HFF-Myc (cell line): ENCODE measurements at places on chromosomes 16 and 17.

- no peak for DNase-seq
Observed at GRCh38 chr16:55333684-55334083, 9.7 kb downstream of the IRX6 start.

DNA sequence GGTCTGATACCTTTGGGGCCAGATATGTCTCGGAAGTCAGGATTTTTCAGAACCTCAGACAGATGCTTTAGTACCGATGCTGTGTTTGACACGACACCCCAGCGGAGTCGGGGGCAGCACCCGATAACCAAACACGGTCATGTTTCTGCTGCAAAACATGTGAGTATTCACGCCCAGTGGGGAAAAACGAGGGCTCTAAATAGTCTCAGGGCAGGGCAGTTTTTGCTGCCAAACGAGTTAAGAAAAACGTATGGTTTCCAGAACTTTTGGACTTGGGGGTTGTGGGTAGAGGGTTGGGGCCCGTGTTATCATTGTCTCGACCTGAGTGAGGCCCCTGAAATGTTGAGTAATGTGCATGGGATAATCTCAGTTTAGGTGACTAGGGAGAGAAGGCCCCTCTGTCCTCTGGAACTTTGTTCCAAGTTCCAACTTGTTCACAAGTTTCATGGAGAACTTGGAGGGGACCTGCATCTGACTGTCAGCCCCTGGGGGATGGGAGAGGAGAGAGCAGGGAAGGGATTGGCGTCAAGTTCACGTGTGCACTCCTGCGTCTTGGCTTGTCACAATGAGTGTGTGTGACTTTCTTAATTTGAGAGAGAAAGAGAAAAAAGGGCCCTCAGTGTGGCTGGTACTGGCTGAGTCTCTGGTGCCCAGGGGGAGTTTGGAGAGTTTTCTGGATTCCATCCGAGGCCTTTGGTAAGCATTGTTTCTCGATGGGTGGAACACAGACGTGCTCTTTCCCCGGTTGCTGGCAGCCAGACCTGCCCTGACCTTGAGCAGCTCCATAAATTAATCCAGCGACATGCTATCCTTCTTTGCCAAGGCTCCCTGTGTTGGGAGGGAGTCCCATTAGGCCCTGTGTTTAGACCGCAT is 83.9 kb upstream of the CIBAR2 start:
- DNase-seq: no peak

DNA sequence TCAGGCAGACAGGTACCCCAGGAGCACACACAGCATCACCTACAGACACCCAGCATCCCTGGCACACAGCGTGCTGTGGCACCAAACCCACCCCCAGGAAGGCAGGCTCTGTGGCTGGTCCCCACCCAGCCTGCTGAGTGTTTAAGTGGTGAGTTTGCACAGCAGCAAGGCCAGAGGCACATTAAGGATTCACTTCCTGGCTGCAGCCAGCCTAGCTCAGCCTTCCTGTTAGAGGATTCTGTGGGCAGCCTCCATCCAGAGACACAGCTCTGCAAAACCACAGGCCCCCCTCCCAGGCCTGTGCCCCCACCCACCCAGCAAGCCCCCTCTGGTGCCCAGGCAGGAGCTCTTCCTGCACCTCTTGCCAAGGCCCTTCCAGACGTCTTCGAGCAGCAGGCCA is 36.1 kb upstream of the PHB1 start:
- no peak for DNase-seq

GRCh38 chr17:30788918-30789317 is 35.6 kb downstream of the CRLF3 start:
- no peak for DNase-seq

- no peak for DNase-seq
Observed at GRCh38 chr17:34683390-34683789, 104.0 kb downstream of the TMEM132E start.

DNA sequence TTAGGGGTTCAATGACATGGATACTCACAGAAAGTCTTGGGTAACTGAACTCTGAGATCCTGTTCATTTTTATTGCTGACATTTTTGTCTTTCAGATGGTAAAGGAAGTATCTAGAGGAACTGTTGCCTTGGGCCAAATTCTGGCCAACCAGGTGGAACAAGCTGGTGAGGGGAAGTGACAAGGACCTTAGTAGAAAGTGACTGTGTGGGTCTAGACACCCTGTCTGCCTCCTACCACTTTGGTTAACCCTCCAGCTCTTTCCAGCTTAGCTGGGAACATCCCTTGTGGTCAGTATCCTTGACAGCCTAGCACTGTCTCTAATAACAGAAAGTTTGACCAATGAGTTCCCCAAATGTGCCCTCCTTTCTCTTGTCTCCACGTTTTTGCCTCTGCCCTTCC is 28.8 kb upstream of the PRKCB start:
- no peak for DNase-seq

DNA sequence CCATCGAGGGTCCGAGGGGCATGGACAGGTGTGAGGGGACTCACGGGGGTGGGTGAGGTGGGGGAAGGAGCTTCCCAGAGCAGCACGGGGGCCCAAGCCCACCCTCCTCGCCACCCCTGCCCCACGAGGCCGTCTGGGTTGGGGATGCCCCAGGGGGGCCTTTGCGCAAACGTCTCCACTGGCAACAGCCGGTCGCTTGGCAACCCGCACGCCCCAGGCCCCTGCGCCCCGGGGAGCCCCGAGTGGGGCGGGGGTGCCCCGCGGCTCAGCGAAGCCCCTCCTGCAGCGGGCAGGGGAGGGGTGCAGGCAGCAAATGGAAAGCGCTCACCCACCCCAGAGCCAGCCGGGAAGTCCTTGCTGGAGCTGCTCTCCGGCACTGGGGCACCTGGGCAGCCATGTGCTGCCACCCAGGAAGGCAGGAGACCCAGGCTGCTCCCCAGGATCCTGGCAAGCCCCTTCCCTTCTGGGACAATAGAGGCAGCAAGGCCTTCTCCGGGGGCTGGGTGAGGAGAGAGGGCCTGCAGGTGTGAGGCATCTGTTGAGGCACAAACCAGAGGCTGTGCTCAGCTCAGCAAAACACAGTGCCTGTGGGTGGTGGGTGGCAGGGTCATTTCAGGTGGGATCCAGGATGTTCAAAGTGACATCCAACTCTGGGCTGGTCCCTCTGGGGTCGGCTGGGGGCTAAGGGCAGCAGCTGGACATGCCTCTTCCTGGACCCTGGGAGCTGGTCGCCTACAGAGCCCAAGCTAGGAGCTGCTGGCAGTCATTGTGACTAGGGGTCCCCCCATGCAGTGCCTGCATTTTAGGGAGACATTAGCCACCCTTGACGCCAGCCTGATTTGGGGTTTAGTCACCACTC is 80.9 kb upstream of the CBX4 start:
- DNase-seq: no peak

DNA sequence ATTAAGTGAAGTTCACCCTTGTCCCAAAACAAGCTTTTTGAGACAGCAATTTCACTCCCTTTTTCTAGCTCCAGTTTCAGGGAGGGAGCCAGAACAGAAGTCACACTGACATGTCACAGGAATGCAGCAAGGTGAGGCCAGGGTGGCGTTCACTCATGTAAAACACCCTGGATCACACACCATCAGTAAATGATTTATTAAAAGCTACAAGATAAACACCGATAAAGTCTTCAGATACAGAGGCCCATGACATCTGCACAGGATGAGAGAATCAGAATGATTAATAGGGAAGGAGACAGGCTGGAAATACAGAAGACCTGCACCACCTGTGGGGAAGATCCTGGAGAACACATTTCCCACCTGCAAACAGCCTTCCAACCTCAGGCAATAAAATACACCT is 77.5 kb upstream of the DYNLRB2 start:
- no peak for DNase-seq

- peak; percentile 36 for DNase-seq
Observed at GRCh38 chr17:70552230-70552981, 383.1 kb downstream of the KCNJ2 start.

DNA sequence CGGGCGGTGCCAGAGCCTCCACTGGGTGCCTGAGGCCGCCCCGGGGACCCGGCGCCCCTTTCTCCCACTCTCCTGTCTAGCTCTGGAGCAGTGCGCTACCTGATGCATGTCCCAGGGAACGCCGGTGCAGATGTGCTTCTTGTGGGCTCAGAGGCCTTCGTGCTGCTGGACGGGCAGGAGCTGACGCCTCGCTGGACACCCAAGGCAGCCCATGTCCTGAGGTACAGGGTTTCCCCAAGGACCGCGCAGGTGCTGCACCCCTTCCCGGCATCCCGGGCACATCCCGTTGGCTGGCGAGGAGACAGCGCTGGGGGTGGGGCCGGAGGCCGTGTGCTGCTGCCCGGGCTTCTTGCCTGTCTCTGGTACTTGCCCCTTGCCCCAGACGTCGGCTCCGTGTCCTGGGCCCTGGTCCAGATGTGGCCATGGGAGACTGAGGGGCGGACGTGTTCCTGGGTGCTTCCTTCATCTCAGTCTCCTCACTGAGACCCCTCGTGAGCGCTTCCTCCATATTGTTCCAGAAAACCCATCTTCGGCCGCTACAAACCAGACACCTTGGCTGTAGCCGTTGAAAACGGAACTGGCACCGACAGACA is 12.5 kb downstream of the RGS11 start:
- DNase-seq: no peak

DNA sequence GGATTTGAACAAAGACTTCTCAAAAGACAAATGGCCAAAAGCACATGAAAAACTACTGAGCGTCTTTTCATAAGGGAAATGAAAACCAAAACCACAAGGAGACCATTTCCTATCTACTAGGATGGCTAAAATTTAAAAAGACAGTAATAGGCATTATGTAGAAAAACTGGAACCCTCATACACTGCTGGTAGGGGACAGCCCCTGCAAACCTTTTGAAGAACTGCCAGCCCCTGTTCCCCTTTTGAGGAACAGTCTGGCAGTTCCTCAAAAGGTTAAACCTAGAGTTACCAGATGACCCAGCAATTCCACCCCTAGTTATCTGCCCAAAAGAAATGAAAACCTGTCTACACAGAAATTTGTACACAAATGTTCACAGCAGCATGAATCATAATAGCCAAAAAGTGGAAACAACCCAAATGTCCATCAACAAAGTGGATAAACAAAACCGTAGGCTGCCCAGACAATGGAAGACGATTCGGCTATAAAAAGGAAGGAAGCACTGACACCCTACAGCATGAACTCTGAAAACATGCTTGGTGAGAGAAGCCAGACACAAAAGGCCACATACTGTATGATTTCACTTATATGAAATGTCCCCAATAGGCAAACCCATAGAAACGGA is 22.9 kb downstream of the CDIP1 start:
- no peak for DNase-seq

- DNase-seq: no peak
Observed at GRCh38 chr17:31595666-31596381, 204.3 kb downstream of the RAB11FIP4 start.

DNA sequence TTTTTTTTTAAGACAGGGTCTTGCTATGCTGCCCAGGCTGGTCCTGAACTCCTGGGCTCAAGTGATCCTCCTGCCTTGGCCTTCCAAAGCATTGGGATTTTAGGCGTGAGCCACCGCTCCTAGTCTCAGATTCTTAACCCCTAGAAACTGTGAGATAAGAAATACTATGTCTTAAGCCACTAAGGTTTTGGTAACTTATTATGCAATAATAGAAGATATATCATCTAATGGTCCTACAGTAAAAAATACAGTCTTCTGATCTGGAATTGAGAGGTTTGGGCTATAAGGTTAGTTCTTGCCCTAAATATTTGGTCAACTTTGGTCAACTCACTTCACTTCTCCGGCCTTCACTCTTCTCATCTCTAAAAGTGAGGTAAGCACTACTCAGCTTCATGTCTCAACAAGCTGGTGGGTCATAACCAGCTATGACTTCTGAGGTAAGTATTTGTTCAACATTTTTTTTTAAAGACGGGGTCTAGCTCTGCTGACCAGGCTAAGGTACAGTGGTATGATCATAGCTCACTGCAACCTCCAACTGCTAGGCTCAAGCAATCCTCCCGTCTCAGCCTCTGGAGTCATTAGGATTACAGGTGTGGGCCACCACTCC is 14.7 kb downstream of the RAD51D start:
- no peak for DNase-seq

DNA sequence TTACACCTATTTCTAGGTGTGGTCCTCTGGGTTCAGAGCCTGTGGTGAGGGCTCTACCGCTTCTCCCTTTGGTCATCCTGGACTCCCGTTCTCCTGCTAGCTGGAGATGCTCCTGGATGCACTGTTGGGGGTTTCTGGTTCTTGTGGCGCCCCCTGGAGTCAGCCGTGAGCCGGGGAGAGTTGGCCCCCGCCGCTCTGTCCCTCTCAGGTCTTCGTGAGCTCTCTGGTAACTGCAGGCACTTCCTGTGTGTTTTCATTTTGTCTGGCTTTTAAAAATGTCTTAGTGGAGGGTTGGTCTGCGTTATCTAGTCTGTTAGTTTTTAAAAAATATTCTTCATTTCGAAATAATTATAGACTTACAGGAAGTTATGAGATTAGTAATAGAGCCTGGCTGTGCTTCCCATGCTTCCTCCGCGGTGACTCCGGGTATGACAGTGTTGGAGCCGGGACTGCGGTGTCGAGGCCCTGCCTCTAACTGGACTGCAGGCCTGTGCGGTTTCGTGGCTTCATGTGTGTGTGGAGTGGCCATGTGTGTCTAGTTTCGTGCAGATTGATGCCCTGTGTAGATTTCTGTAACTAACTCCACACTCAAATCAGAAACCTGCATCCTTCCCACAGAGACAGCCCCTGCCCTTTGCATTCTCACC is 78.0 kb upstream of the ZNF750 start:
- no peak for DNase-seq

DNA sequence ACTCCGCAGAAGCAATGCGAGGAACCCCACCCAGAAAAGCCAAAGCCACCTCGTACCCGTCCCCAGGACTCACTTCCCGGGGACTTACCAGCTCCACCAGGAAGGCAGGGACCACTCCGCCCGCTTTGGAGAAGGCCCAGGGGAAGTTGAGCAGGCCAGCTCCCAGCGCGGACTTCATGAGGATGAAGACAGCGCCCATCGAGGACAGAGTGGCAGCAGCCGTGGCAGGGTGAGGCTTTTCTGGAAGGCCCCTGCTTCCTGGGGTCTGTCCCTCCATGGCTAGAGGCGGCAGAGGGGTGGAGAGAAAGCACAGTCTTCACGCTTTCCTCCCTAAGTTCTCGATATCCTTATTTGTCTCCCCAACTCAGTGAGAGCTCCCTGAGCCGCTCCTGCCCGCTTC is 714 bp downstream of the SLC38A8 start:
- no peak for DNase-seq

- no peak for DNase-seq
Observed at GRCh38 chr17:14688134-14688533, 387.3 kb downstream of the HS3ST3B1 start.

- DNase-seq: no peak
Observed at GRCh38 chr17:52546493-52546892, 388.0 kb upstream of the CA10 start.

GRCh38 chr17:60508384-60508980 is 17.6 kb downstream of the APPBP2 start:
- DNase-seq: no peak

GRCh38 chr16:57803134-57803990 is 1.1 kb upstream of the KIFC3 start:
- DNase-seq: no peak

- DNase-seq: no peak
Observed at GRCh38 chr17:80644536-80644935, 99.9 kb downstream of the RPTOR start.
